Activated B cell treated with CpG ODN at 0.5 μM for 24 hours (primary cell): ENCODE measurements at places on chromosomes 5 and 9. TPM values are rescaled to one million over a fixed set of nuclear protein-coding genes. Genes with fewer than 3 reads are reported as not detected.

- DNase-seq: no peak
Observed at GRCh38 chr9:87286506-87286905, 211.2 kb upstream of the DAPK1 start.

DNA sequence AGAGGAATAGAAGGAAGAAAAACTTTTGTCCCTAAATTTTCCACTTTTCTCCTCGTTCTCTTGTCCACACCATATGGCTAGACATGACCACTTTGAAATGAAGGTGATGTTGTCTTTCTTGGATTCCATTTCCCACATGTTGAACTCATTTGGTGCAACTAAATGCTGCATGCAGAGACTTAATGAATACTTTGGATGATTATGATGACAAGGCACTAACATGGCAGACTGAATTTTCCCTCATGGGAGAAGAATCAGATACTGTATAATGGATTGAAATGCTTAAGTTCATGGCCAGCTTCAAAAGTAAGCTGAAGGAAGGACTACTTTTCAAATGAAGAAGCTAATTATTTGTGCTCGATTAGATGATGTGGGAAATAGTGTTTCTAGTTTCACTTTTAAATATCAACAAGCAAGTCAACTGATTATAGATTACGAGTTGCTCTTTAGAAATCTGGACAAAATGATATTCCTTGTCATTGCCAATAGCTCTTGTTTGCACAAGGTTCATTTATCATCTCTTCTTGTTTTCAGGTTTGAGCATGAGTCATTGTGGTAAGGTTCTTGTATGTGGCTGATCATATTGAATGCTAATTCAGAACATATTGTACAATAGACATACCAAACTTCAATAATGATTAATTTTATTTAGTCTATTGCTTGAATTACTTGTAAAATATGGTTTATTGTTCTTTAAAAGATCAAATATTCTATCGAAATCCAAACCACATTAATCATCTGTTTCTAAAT is 501.3 kb upstream of the FTMT start:
- DNase-seq: no peak

DNA sequence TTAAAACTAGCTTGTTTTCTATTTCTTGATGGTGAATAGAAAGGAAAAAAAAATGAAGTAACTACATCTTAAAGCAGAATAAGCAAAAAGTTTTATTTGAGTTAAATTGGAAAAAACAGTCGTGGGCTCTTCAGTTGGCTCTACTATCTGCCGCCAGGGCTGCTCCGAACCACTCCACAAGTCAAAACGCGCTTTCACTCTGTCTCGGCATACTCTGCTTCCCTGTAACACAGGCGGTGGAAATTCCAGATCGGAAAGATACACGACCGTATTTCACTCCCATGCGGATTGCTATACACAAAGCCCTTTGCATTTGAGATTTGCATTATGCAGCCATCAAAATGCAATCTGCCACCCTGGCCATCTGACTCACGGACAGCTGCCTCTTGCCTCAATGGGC is 505.6 kb downstream of the IRX1 start:
- no peak for DNase-seq

DNA sequence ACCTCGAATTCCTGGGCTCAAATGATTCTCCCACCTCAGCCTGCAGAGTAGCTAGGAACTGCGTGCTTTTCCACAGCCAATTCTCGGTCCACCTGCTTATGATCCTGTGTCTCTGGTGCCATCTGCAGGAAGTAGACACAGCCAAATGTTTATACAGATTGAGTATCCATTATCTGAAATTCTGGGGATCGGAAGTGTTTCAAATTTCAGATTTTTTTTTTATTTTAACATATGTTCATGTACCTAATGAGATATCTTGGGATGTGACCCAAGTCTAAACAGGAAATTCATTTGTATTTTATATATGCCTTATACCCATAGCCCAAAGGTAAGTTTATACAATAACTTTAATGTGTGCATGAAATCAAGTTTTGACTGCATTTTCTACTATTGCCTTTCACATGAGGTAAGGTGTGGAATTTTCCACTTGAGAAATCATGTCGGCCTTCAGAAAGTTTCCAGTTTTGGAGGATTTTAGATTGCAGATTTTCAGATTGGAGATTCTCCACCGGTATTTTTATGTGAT is 89.5 kb downstream of the ESM1 start:
- no peak for DNase-seq

DNA sequence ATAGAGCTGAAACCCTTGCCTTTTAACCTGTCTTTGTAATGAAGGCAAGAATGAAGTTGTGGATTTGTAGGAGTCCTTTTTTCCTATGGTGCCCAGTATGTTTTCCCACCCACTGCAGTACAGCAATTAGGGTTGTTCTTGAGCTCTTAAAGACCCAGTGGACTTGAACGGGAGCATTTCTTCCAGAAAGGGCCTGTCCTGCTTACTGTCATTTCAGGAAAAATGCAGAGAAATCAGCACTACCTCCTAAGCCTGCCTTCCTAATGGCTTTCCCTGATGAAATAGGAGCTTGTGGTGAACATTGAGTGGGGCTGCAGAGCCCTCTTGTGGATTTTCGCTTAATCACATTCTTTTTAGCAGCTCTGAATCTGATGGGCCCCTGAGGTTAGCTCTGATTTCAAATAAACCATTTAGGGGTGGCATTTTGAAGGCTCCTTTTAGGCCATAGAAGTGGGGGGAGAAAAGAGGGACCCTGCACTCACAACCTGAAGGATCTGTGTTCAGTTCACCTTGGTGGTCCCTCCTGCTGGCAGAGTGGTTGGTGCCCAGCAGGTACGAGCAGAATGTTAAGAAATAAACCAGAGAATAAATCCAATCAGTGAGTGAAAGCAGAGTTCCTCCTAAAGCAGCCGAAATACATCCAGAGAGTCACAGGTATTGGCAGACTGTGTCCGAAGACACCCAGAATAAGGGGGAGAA is 188.0 kb upstream of the KLF9 start:
- DNase-seq: no peak

GRCh38 chr9:14677872-14678271 is 15.4 kb downstream of the ZDHHC21 start:
- no peak for DNase-seq

DNA sequence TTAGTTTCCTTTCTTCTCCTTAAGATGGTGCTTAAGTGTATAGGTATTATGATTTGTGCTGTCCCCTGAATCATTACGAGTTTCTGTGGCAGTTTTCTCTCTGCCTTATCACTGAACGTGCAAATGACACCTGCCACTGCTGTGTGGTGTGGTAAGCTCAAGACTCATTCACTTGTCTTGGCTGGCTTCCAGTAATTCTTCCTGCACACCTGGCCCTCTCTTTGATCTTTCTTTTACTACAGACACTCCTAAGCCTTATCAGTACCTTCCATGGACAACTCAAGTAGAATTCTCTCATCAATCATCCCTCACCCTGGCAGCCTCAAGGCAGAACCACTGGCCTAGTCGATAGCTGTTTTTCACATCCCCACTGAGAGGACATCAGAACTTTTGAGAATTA is 82.6 kb upstream of the ADAMTS19 start:
- DNase-seq: no peak

DNA sequence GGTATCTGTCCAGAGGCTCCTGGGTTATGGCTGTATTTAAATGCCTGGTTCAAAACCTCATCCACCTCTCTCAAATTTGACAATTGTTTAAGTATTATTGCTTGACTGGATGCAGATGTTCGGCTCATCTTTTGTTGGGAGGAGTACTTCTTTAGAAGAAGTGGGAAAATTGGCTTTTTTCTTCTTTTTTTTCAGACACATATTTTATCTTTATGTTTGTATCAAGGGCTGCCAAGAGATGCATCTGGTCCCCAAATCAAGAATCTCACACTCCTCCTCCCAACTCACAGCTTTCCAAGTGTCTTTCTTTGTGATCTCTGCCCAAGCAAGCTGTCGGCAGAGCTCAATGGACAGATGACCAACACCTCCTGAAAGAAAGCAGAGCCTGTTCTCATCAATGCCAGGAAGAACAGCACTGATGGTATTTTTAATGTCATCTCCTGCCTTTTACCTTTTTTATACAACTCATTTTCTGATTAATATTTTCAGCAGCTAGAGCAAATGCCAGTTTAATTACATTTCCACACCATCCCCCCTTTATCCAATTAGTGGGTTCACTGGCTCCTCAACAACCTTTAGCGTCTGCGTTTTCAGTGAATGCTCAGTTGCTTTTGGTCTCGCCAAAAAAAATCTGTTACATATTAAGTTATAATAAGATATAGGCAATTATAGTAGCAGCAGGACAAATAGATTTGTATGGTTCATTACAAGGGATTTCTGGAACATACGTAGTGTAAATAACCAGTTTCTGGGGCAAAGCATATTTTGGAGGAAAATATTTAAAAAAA is 110.3 kb upstream of the SLIT3 start:
- DNase-seq: no peak

DNA sequence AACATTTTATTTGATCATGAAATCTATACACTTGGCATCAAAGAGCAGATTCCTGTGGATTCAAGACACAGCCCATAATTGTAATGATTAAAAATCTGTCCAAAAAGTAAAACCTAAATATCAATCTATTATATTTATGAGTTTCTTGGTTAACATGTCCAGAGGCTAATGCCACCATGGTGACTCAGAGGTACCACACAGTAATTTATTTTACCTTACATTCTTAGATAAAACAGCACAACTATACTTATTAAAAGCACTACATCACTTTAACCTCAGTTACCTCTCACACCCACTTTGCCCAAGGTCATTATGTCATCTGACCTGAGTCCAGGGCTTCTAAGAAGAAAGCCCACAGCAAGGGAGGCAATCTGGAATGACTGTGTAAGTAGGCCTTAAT is 519.2 kb downstream of the RASEF start:
- no peak for DNase-seq

GRCh38 chr5:103138202-103138690 is 18.1 kb downstream of the PPIP5K2 start:
- no peak for DNase-seq

GRCh38 chr5:84494453-84494852 is 109.8 kb upstream of the EDIL3 start:
- DNase-seq: no peak

DNA sequence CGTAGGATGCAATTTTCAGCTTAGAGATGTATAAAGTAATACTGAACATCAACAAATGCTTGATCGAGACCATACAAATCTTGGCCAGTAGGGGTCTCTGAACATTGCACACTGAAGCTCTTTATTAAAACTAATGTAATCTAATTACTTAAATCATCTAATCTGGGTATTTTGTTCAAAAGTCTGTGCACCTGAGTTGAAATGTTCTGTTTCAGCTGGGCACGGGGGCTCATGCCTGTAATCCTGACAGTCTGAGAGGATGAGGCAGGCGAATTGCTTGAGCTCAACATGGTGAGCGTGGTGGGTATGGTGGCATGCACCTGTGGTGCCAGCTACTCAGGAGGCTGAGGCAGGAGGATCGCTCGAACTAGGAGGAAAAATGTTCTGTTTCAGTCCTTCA is 41.0 kb downstream of the ESM1 start:
- DNase-seq: no peak

GRCh38 chr9:86275962-86276361 is 6.4 kb downstream of the ISCA1 start:
- DNase-seq: no peak

- DNase-seq: no peak
Observed at GRCh38 chr5:62560786-62561185, 17.8 kb upstream of the LRRC70 start.

GRCh38 chr9:26326563-26326962 is 566.0 kb downstream of the CAAP1 start:
- DNase-seq: no peak

DNA sequence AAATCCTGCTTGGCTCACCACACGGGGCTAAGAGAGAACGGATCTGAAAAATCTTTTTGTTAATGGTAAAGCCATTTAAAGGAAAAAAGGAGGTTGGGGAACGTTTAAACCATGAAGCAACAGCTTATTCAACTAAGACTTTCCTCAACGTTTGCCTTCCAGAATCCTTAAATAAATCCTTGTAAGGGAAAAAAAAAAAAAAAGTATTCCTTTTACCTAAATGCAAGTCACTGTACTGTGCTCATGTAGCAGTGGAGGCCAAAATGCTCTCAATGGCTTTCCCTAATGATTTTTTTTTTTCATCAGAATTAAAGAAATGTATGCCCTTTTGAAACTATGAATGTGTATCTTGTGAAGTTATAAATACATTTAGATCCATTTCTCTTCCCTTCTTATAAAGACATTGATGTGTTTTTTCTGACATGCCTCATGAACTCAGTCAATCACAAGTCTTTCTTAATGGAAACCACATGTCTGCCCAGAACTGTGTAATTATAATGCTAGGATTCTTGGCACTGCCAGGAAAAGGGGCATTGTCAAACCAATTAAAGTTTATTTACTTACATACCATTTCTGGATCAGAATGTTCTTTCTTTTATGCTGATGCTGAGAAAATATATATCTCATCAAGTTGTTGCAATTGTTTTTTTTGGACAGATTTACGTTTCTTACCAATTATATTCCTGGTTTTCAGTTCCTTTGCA is 107.5 kb downstream of the EBF1 start:
- no peak for DNase-seq

- DNase-seq: no peak
Observed at GRCh38 chr9:105993116-105993854, 298.9 kb downstream of the TMEM38B start.

DNA sequence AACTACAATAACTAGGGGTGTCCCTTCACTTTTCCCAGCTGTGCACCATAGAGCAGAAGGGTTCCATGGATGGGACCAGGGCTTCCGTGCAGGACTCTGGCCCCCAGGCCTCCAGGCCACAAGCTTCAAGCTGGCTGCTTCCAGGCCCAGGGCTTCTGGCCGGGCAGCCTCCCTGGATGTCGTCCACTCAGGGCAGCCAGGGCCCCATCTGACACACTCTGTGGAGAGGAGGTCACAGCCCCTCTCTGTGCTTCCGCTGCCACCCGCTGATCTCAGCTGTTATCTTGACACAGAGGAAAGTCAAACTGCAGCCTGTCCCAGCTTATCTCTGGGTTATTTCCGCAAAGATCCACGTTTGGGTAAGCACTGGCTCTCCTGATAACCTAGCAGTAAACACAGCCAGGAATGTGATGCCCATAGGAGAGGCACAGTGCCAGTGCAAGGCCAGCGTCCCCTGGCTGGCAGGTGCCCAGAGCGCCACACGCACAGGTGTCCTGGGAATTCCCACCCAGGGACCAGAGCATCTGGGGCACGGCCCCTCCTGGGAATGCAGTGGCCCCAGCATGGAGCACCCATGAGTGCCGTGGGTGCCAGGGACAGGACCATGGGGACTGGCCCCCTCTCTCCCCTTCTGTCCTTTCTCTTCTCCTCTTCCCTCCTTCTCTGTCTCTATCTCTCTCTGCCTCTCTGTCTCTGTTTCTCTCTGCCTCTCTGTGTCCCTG is 15.6 kb upstream of the SLC6A19 start:
- no peak for DNase-seq

ZFP37 gene
- 1.7 and 2.6 TPM in 2 replicates for total RNA-seq

SH3TC2 gene
- total RNA-seq: not detected in 2 replicates

CRHBP gene
- 0.27 TPM in 1 of 2 replicates, not detected in the other for total RNA-seq

MCIDAS gene
- total RNA-seq: not detected in 2 replicates

RELL2 gene
- total RNA-seq: 16.8 and 18.9 TPM in 2 replicates

EQTN gene
- not detected in 2 replicates for total RNA-seq

FGF10 gene
- total RNA-seq: not detected in 2 replicates

PCDHGB7 gene
- total RNA-seq: 1.2 and 1.4 TPM in 2 replicates

FBP2 gene
- not detected in 2 replicates for total RNA-seq

BRD9 gene
- total RNA-seq: 53.0 and 67.8 TPM in 2 replicates
